ENCODE measurements at places on chromosomes 1 and 21.

GRCh38 chr1:50923564-50923963, 36.5 kb downstream of the FAF1 start:
- DNase-seq = no peak

DNA sequence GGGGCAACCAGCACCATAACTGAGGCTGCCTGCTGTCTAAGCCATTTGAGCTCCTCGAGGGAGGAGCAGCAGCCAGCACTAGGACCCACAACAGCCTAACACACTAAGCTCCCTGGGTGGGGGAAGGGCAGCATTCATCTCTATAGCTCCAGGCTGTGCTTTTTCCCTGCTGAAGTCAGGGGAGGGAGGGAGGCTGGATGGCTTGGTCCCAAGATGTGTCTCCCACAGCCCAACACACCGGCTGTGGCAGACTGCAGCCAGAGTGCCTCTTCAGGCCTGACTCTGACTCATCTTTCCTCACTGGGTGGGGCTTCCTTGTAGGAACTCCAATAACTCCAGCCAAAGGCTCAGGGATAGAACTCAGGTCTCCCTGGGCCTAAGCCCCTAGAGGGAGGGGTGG, 296.3 kb downstream of the PRDM2 start:
- DNase-seq = no peak

DNA sequence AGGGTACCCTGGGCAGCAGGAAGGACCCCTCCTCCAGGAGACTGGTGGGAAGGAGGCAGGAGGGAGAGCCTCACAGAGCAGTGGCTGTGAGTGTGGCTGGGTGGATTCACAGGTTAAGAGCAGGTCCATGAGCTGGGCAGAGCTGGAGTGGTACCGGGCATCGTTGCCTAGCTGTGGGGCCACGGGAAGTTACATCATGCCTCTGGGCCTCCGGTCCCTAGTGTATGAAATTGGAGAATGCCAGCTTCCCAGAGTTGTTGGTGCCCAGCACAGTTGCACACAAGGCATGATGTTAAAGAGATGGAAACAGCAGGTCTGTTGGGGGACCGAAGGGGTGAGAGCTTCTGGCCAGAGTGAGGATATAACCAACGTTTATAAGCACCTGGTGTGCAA, 18.5 kb downstream of the FOXO6 start:
- DNase-seq = no peak

- no peak for DNase-seq
Observed at GRCh38 chr1:246678816-246679793, 45.1 kb upstream of the SCCPDH start.

- no peak for DNase-seq
Observed at GRCh38 chr1:168892931-168893330, 163.9 kb upstream of the DPT start.
